CD4-positive, alpha-beta T cell treated with Interleukin-17A for 4 hours (primary cell): ENCODE measurements at places on chromosomes 4 and X.
A peak's percentile ranks its signal among the peaks of the same experiment; 100 is the strongest.

DNA sequence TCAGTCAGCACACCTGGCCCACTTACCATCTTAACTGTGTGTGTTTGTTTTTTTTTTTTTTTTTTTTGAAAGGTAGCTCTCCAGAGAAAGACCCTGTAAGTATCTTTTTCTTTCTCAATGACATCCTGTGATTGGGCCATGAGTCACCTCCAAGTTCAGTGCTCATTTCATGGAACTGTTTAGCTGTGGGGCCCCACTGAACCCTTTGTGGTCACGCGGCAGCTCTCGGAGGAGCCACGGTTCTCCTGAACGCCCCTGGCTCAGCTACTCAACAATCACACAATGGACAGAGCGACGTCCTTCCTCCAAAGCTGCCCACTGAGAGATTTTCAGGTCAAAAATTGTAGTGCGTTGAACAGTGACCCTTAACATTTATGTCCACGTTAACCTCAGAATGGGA, 14.2 kb upstream of the IL3RA start:
- no peak for DNase-seq

- no peak for DNase-seq
These were observed 7.7 kb upstream of the THOC2 start for GRCh38 chrX:123740536-123740935.

DNA sequence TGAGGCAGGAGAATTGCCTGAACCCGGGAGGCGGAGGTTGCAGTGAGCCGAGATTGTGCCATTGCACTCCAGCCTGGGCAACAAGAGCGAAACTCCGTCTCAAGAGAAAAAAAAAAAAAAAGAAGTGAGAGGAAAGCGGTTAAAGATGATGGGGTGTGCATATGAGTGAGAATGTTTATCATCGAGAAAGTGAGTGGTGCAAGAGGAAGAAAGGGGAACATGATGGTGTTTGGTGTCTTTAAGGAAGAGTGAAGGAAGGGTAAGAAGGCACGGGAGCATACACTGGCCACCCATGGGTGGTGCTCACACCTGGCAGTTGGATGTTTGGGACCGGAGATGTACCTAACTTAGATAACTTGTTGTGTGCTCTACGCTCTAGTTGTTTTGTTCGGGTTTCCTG, 62.2 kb downstream of the STOX2 start:
- DNase-seq: no peak

DNA sequence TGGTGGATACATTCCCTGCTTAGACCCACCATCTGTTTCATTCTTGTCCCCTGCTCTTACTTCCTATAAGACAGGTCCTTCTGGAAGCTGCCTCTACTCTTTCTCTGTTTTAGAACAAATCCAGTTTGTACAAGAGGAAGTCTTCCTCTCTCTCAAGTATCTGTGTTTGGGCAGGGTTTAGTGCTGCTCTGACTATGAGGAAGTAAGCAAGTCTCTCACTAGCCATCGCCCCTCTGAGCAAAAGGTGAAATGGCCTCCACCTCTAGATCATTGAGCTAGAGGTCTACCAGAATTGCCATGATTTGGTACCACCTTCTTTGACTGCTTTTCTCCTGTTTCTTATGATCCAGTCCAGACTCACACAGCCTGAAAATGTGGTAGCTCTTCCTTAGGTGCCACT, 8.4 kb downstream of the BTK start:
- no peak for DNase-seq

- DNase-seq: peak; percentile 91
These were observed 206.5 kb upstream of the STK26 start for GRCh38 chrX:131816551-131817136.

DNA sequence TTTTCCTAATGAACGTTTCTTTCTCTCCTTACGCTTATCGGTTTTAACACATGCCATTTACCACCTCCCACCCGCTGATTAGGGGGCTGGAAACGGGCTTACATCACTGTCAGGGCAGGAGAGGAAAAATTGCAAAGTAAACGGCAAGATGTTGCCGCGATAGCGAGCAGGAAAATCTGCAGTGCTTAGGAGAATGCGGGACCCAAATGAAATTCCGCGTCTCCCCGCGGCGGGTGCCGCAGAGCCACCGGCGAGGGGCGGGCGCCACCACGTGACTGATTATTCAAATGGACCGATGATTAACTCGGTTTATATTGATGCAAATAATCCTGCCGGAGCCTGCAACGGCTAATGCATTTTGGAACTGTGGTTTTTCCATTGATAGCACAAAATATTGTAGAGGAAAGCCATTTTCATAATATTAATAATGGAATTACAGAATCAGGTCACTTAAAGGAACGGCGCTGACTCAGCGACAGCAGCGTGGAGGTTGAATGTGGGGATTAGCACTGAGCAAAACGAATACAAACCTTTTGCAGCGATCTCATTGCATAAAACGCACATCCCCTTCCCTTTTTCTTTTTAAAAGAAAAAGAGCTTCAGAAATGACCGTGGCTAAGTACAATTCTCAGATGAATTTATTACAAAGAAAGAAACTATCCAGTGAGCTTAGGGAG, 224.2 kb downstream of the STIM2 start:
- DNase-seq: peak; percentile 23

- DNase-seq: peak; percentile 78
These were observed at the start of gene SPRY1 for GRCh38 chr4:123396307-123397143. SPRY1 (plus strand) TSS chr4:123396795; CDS start chr4:123401592, 4,797 bp downstream.

DNA sequence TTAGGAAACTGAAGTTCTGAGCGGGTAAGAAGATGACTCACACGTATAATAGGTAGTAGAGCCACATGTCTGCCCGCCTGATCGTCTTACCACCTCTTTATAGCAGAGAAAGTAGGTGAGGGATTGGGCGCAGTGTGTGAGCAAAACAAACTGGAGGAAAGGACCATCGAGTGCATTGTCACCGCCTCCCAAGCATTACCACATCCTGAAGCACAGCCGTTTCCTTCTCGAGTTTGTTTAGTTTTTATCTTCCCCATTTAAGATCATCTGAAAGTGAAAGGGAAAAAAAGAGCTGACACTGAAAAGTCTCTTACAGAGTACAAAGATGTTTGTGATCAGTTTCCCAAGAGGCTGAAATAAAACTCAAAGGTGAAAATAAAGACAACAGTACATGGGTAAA, 14.8 kb downstream of the PDK3 start:
- DNase-seq: peak; percentile 77

GRCh38 chrX:318739-319578, at the start of gene GTPBP6:
GTPBP6 (minus strand) TSS chrX:318796; CDS start chrX:318787, 9 bp downstream.
- peak; percentile 98 for DNase-seq

- no peak for DNase-seq
These were observed 514.3 kb downstream of the PCDH7 start for GRCh38 chr4:31234494-31234893.

- no peak for DNase-seq
These were observed 369.5 kb downstream of the CHIC1 start for GRCh38 chrX:73932522-73932921.

DNA sequence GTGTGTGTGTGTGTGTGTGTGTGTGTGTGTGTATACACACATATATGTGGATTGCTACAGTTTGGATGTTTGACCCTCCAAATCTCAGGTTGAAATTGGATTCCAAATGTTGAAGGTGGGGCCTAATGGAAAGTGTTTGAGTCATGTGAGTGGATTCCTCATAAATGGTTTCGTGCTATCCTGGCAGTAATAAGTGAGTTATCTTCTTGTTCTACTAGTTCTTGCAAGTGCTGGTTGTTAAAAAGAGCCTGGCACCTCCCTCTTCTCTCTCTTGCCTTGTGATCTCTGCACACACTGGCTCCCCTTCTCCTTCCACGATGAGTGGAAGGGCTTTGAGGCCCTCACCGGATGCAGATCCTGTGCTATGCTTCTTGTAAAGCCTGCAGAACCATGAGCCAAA, 344.1 kb downstream of the SH2D1A start:
- DNase-seq: no peak

- no peak for DNase-seq
These were observed 3.3 kb downstream of the HAND2 start for GRCh38 chr4:173526724-173527102.

- no peak for DNase-seq
These were observed 177.1 kb downstream of the SPANXN3 start for GRCh38 chrX:143340190-143340589.

- DNase-seq: no peak
These were observed 150.6 kb downstream of the ADAMTS3 start for GRCh38 chr4:72418458-72418857.

DNA sequence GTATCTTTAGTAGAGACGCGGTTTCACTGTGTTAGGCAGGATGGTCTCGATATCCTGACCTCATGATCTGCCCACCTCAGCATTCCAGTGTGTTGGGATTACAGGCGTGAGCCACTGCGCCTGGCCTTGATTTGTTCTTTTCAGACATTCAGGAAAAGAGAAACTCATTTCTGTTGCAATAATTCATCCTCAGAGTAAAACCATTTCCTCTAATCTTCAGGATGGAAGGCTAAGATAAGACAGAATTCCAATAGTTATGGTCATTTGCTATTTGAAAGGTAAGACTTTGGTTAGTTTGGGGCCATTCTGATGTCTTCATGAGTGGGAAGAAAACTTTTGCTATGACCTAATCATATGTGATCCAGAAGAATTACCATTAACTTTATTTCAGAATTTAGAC, 83.0 kb downstream of the LRP2BP start:
- no peak for DNase-seq

GRCh38 chr4:184387351-184387750, 87.0 kb downstream of the IRF2 start:
- DNase-seq: no peak

- DNase-seq: peak; percentile 55
These were observed 32.9 kb downstream of the HTT-AS start for GRCh38 chr4:3041192-3042142.

- DNase-seq: no peak
These were observed 1920.6 kb downstream of the ARAP2 start for GRCh38 chr4:34323549-34324320.

DNA sequence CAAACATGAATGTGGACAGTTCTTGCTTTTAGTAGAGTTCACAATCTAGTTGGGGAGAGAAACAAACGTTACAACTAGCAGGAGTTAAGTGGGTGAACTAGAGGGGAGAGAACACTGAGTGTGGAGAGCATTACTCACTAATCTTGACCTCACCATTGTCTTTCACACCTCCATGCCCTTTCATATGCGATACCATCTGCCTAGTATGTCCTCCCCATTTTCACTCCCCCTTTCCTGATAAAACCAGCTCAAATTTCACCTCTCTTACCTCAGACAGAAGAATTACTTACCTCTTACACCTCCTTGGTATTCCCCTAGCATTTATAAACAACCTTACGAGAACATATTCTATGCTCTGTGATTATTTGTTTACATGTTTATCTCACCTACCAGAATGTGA, 53.6 kb downstream of the LAS1L start:
- DNase-seq: no peak

DNA sequence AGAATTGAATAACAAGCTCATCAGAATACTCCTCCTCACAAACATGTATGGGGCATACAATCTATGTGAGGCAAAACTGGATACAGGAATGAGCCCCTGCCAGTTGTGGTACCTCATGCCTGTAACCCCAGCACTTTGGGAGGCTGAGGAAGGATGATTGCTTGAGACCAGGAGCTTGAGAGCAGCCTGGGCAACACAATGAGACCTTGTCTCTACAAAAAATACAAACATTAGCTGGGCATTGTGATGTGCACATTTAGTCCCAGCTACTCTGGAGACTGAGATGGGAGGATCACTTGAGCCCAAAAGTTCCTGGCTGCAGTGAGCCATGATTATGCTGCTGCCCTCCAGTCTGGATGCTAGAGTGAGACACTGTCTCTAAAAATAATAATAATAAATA, 611.0 kb downstream of the NLGN4X start:
- DNase-seq: no peak

GRCh38 chr4:174631901-174632758, 109.8 kb upstream of the HPGD start:
- DNase-seq: peak; percentile 3

DNA sequence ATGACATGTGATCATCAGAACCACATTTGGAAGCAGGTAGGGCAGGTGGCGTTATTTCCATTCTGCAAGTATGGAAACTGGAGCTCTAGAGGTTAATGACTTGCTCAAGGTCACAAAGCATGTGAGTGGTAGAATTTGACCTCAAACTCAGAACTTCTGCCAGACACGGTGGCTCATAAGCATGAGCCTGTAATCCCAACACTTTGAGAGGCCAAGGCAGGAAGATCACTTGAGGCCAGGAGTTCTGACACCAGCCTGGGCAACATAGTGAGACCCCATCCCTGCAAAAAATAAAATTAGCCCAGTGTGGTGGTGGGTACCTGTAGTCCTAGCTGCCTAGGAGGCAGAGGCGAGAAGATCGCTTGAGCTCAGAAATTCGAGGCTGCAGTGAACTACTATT, 139.2 kb downstream of the PALLD start:
- no peak for DNase-seq

DNA sequence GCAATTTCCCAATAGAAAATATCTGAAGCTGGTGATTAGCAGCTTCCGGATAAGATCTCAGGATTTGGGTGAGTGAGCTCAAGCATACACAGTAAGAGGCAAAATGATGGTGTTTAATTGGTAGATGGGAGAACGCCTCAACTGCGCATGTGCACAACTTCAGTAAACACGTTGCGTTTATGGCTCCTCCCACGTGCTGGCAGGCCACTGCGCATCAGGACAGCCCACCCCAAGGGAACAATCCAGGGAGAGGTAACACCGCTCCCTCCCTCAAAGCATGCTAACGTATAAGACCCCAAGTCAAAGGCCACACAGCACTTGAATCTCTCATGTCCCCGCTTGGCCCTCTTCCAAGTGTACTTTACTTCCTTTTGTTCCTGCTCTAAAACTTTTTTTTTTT, 10.3 kb upstream of the CENPU start:
- no peak for DNase-seq

GRCh38 chr4:28391877-28392276, 1531.2 kb downstream of the STIM2 start:
- no peak for DNase-seq

DNA sequence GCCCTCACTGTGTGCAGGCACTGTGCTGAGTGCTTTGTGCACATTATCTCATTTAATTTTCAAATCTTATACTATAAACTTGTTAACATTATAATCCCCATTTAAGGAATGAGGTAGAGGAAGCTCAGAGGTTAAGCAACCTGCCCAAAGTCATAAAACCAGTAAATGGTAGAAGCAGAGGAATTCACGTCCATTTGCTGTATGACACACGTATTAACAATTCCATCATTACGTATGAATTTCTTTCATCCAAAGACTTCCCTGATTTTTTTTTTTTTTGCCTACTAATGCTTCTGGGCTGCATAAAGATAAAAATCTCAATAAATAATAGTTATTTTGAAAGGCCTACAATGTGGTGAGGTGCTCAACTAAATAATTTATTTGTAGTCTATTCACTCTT, 64.5 kb upstream of the H2AZ1 start:
- DNase-seq: no peak

GRCh38 chrX:154834562-154834961, at the start of gene SMIM9:
SMIM9 (minus strand) TSS chrX:154834662; CDS start chrX:154830856, 3,806 bp downstream.
- DNase-seq: no peak

DNA sequence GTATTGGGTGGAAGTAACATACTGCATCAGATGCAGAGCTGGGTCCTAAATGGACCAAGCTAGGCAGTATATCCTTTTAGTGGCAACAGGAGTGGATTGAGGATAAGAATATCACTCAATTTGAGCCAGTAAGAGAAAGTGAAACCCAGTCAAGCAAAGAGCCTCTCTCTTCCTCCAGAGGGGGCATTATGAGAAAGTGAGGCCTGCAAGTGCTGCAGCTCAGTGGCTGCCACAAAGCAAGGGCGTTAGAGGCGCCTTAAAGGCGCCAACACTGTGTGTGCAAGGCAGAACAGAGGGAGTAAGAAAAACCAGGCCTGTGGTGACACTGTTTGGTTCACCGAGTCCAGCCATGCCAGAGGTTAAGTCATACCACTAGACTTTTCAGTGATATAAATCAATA, 17.5 kb downstream of the STX18 start:
- DNase-seq: no peak
